NT2/D1 (cell line): ENCODE measurements at places on chromosomes 6 and 20.

GRCh38 chr6:167347226-167347625 is 22.3 kb downstream of the TTLL2 start:
- no peak for DNase-seq

GRCh38 chr6:24778121-24778520 is 3.4 kb downstream of the GMNN start:
- no peak for DNase-seq

GRCh38 chr20:46304361-46304760 is 3.9 kb downstream of the CDH22 start:
- DNase-seq, result no peak

DNA sequence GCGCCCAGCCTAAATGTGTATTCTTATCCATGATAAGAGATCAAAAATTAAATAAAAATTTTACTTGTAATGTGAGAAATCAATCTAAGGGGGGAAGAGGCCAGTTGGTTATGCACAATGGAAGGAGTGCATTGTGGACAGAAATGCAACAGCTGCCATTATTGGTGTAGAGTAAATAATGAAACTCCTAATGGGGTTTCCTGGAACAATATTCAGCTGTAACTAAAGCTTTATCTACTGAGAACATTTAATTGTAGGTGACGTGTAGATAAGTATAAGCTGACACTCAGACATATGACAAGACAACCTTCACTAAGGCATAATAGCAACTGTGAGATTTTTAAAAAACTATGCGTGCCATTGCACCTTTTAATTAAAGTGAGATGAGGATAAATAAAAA is 71.4 kb downstream of the CEP57L1 start:
- no peak for DNase-seq

GRCh38 chr20:9916761-9917160 is 77.9 kb upstream of the PAK5 start:
- no peak for DNase-seq

GRCh38 chr6:56280126-56280525 is 32.7 kb upstream of the COL21A1 start:
- DNase-seq, result no peak

DNA sequence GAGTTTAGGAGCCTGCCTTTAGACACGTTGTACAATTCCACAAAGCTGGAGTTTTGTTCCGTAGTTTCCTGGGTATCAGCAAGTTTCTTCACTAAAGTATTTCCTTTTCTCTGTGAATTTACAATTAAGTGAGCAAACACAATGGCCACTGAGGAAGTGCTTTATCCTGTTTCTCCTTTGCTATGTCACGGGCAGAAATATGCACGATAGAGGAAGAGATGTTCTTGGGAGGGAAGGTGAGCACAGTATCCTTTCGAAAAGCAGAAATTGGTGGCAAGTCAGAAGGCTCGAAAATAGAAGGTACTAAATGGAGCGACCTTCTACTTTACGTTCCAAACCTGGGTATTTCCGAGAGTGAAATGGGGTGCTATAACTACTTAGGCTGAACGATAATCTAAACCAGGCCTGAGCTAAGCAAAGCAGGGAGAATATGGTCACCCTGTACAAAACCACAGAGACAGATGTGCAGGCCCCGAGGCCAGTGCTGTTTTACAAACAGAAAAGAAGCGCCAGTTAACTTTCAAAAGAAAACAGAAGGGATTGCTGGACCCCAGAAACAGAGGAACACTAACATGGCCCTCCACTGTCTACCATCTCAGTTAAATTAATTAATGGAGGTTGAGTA is 259.6 kb downstream of the TBC1D7 start:
- no peak for DNase-seq

DNA sequence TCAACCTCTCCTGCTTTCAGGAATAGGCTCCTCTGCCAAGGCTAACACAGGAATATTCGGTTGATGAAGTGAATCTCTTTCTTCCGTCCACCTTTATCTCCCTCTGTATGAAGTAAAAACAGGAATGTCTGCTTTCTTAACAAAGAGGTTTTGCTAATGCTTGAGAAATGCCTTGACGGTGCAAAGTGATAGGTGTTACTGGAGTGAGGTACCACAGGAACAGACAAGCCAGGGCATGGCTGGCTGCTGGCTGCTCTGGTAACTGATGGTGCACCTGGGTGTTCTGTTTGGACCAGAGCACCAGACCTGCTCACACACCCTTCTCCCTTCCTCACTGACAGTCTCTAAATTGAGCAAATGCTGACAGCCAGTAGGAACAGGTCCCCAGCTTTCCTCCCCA is 174.0 kb upstream of the FBXL4 start:
- no peak for DNase-seq

- DNase-seq, result no peak
These were observed 132.4 kb downstream of the ELOVL4 start for GRCh38 chr6:79814940-79815339.

DNA sequence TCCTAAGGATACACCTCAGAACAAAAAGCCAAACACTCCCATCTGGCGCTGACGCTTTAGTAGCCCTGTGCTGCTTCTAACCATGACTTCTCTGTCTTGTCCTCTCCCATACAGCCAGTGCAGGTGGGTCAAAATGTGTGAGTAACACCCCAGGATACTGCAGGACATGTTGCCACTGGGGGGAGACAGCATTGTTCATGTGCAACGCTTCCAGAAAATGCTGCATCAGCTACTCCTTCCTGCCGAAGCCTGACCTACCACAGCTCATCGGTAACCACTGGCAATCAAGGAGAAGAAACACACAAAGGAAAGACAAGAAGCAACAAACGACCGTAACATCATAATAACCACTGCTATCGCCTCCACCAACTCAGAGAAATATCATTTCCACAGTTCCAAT is 1.4 kb downstream of the DEFB132 start:
- DNase-seq, result no peak

DNA sequence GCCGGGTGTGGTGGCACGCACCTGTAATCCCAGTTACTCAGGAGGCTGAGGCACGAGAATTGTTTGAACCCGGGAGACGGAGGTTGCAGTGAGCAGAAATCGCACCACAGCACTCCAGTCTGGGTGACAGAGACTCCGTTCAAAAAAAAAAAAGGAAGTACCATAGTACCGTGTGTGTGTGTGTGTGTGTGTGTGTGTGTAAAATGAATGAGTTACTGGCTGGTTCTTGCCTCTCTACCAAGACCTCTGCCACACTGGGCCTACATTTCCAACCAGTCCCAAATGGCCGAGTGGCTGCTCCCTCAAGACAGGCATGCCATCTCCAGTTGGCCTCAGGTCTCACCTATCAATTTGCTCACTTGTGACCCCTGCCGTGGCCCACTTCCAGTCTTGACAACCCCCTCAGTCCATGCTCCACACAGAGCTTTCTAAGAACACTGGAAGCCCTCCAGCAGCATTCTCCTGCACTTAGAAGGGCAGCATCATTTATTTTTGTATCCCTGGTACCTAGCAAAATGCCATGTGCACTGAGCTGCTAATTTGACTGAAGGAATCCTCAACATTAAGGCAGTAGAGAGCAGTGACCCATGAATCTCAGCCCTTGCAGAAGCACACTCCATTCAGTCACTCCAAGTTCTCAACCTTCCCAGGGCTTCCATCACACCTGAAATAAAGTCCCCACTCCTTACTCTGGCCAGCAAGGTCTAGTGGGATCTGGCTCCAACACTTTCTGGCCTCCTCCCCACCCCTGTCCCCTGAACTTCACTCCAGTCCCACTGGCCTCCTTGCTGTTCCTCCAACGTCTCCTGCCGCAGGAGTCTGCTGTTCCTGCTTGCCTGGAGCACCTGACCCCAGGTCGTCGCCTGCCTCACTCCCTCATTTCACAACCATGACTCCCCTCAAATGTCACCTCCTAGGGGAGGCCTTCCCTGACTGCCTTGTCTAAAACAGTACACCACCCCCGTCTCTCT is 29.9 kb downstream of the COX4I2 start:
- no peak for DNase-seq

- no peak for DNase-seq
These were observed 60.7 kb upstream of the LAMA2 start for GRCh38 chr6:128822271-128822670.

GRCh38 chr6:166907871-166908806 is 48.2 kb downstream of the RNASET2 start:
- no peak for DNase-seq

GRCh38 chr20:5829241-5829809 is 79.1 kb downstream of the SHLD1 start:
- DNase-seq, result no peak

- DNase-seq, result no peak
These were observed 38.2 kb downstream of the ADGRB3 start for GRCh38 chr6:68673255-68673654.

GRCh38 chr6:170516783-170517616 is 36.1 kb downstream of the PSMB1 start:
- peak; percentile 40 for DNase-seq

DNA sequence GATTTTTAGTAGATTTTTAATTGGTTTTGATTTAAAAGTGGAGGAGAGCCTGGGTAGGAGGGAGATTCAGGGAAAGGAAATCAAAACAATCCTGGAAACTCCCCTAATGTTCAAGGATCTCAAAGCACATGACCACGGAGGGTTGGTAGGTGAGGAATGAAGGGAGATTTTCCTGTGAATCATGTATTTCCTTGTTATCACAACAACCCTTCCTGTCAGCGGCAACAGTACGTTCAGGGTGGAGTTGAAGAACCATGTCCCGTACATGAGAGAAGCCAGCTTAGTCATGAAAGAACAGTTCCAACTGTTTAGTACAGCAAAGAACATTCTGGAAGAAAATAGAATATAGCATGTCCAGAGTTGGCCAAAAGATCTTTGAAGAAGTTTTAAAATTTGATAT is 79.4 kb upstream of the SCAF8 start:
- no peak for DNase-seq

GRCh38 chr6:141551318-141551717 is 581.4 kb upstream of the GJE1 start:
- DNase-seq, result no peak

- DNase-seq, result no peak
These were observed 106.3 kb downstream of the TNFRSF21 start for GRCh38 chr6:47203266-47203937.

DNA sequence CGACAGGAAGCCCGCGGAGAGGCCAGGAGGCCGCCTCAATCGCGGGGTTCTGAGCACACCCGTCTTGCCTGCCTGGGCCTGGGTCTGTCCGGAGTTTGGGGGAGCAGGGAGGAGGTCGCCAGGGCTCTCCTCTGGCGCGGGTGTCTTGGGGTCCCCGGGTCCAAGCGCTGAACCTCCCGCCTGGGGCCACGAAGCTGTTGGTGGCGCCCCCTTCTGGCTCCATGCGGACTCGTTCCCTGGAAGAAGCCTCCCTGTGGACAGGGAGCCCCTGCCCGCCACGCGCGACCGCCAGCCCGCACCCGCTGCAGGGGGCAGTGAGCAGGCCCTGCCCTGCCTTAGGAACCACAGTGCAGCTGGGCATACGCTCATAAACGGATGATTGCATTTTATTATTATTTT is 44.7 kb downstream of the MCUR1 start:
- no peak for DNase-seq

GRCh38 chr20:25361287-25361683 is 29.4 kb downstream of the ABHD12 start:
- no peak for DNase-seq

- no peak for DNase-seq
These were observed 39.9 kb downstream of the PREX1 start for GRCh38 chr20:48787861-48788375.

DNA sequence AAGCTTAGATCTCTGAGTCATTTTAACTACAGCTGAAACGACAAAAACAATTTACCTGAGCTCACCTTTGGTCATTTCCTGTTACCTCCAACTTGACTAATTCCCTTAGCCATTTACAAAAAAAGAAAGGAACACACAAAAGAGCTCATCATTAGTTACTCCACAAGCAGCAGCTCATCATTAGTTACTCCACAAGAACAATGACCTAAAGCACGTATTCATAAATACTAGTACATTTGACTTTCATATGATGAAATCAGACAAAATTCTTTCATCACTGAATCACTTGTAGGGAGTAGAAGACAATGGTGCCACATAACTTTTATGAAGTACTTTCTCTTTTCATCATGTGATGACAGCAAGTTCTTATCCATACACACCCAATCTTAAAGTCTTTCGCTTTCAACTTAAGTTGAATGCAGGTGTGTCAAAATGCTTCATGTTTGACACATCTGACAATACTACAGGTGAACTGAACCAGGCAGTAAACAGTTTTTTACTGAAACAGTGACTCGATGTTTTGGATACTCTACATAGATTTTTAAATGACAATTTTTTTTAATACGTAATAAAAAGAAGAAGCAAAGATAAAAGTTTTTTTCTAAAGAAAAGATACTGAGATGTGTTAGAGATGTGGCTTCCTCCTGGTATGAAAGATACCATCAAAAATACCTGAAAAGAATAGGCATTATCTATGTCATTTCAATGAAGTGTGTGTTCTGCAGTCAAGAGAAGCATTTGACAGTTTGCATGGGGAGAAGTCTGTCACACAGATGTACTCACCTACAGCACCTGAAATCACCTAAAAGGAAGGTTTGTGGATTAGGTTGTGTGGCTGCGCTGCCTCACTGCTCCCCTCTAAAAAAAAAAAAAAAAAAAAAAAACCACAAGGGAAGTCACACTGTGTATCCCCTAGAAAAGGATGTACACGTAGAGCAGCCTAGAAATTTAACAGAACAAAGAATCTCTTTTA is 109.1 kb downstream of the PRDM1 start:
- DNase-seq, result no peak

- DNase-seq, result no peak
These were observed 920.3 kb downstream of the EYS start for GRCh38 chr6:64786736-64787135.

- DNase-seq, result no peak
These were observed 72.3 kb downstream of the OR2B2 start for GRCh38 chr6:27839626-27840475.

- no peak for DNase-seq
These were observed 216.6 kb upstream of the UFL1 start for GRCh38 chr6:96304997-96305396.

GRCh38 chr6:386688-387266 is 4.8 kb upstream of the IRF4 start:
- no peak for DNase-seq

- no peak for DNase-seq
These were observed 25.9 kb upstream of the GTSF1L start for GRCh38 chr20:43752561-43753301.

DNA sequence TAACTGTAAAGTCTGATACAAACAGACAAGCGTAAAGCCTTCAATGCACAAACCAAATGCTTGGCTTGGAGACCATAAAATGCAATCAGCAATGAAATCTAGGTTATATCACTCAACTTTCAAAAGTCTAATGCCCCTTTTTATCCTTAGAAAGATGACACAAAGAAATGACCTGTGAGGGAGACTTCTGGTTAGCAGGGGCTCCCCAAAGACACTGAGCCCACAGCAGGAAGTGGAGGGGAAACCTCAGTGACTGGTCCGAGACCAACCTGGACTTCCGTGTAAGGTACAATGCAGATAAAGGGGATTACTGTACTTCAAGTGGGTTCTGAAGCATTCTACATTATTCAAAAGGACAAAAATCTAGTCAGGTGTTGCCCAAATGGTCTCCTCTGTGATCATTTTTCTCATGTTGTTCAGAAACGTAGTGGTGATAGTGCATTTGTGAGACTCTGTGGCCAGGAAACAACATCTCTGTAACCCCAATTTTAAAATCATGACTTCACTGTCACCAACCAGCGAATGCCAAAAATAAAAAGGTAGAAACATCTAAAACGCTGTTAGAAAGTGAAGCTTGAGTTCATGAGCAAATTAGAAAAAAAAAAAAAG is 88.2 kb downstream of the HIVEP2 start:
- no peak for DNase-seq

GRCh38 chr6:143329323-143329722 is 121.2 kb downstream of the ADAT2 start:
- no peak for DNase-seq
